Natural killer cell treated with Interleukin-12 subunit alpha and Interleukin-12 subunit beta and Interleukin-15 and Interleukin-18, amount 100 ng/mL, for 72 hours (primary cell): ENCODE measurements at places on chromosomes 1 and 21. TPM values are rescaled to one million over a fixed set of nuclear protein-coding genes. Genes with fewer than 3 reads are reported as not detected.

DNA sequence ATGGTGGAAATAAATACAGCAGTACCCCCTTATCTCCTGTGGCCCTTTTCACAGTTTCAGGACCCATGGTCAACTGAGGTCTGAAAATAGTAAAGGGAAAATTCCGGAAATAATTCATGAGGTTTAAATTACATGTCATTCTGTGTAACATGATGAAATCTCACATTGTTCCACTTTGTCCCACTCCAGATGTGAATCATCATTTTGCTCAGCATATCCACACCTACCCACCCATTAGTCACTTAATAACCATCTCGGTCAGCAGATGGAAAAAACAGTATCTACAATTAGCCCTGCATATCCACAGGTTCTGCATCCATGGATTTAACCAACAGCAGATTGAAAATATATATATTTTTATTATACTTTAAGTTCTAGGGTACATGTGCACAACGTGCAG, 86.9 kb upstream of the GORAB start:
- DNase-seq = no peak

The HSD3B2 gene
- total RNA-seq = not detected

GRCh38 chr21:25390701-25391100, 216.6 kb downstream of the MRPL39 start:
- no peak for DNase-seq

The DENND2D gene
- total RNA-seq = 118 TPM

DNA sequence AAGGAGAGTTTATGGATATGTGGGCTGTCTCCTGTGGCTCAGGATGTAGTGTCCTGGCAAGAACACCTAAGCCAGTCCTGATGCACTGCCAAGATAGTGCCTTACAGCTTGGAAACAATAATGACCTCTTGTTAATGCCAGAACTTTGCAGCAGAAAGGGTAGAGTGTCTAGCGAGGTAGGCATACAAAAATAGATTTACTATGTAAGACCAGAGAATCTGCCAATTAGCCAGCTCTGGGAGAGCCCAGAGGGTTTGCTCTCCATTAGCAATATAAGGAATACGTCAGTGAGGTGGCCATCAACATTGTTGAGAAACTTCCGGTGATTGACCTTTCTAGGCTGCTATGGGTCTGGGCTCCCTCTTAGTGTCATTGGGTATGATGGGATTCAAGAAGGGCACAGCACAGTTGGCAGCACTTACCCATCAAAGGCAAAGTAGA, 178.5 kb upstream of the GALNT2 start:
- no peak for DNase-seq

DNA sequence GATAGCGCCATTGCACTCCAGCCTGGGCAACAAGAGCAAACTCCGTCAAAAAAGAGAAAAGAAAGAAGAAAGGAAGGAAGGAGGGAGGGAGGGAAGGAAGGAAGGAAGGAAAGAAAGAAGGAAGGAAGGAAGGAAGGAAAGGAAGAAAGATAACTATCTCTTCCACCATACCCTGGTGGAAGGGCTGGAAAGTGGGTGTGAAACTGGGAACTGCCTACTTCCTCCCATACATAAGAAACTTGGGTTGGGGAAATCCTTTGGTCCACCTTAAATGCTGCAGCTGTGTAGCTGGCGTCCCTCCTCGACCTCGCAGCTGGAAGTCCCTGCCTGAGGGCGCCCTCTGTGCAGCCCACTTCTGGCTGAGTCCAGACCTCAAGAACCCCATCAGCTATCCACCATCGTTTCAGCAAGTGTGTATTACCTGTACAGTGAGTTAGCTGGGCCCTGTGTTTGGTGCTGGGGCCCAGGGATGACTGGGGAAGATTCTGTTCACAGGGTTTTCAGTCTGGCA, 4.6 kb upstream of the FAM167B start:
- DNase-seq = no peak

The BATF3 gene
- 137 TPM for total RNA-seq

The PCAT6 gene
- 1.4 TPM for total RNA-seq

The ARHGAP29 gene
- total RNA-seq = not detected

The ASAP3 gene
- not detected for total RNA-seq

GRCh38 chr1:59752556-59753414, 62.0 kb upstream of the HOOK1 start:
- no peak for DNase-seq

DNA sequence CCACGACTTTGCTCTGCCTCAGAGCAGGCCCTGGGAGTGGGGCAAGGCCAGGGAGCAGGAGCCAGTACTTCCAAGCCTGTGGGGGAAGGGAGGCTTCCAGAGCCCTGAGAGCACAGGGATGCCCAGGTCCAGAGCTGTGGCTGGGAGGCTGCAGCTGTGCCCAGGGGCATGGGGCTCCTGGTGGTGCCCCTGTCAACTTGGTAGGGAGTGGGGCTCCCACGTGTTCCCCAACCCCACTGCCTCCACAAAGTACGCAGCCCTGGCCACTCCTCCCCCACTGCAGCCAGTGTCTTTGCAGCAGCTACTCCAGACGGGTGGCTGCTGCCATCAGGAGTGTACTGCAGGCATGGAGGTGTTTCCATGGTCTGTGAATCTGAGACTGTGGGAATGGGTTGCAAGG, 294.1 kb upstream of the SNX7 start:
- no peak for DNase-seq

GRCh38 chr1:51032936-51033335, 62.9 kb downstream of the CDKN2C start:
- DNase-seq = no peak

- DNase-seq = no peak
Observed at GRCh38 chr1:9016455-9016854, 9.8 kb downstream of the SLC2A7 start.

The CFAP45 gene
- 0.38 TPM for total RNA-seq

DNA sequence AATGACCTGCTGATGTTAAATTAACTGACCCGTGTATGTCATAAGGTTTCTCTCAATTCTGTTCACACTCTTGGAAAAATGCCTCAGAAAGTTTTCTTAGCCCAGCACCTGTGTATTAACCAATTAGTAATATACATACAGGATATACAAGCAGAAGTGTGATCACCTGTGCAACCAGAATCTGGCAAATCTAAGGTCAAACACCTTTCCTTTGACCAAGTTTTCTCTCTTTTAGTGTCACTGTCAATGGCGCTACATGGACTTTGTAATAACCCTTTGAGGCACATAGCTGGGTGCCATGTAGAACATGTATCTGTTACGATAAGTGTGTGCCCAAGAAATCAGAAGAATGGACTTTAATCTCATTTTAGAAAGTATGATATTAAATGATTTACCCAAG, 1.1 kb downstream of the NCSTN start:
- DNase-seq = no peak

DNA sequence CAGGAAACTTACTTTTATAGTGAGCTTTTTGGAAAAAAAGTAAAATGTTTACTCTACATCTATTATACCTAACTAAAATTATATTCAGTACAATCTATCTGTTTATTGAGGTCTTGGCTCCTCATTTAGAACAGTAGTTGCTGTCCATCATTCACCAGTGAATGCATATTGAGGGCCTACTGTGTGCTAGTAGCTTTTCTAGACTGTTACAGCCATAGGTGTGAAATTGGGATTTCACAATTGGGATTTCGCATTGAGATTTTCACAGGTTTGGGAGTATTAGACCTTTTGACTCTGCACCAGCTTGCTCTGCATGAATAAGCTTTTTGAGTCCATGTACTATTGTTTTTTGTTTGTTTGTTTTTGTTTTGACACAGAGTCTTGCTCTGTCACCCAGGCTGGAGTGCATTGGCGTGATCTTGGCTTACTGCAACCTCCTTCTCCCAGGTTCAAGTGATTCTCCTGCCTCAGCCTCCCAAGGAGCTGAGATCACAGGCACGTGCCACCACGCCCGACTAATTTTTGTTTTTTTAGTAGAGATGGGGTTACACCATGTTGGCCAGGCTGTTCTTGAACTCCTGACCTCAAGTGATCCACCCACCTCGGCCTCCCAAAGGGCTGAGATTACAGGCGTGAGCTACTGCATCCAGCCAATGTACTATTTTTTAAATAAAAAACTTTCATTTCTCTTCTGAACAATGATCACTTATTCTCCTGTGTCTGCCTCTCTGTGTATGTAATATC, 47.2 kb upstream of the ERRFI1 start:
- no peak for DNase-seq

GRCh38 chr1:202694314-202694713, 15.9 kb downstream of the SYT2 start:
- DNase-seq = no peak

DNA sequence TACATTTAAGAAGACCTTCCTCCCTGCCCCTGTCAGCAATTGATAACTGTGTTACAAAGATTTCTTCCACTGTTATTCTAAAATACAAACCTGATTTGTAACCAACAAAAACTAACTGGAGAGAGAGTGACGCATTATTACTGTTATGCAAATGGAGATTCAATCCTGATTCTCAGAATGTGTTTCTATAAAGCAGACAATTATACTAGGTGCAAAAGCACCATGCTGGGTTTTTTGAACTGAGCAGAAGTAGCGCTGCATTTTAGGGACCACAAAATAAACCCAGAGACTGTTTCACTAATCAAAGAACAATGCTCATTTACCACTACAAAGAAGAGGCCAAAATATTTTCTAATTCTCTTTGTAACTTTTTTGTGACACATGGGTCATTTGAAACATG, 13.6 kb upstream of the GBP6 start:
- no peak for DNase-seq

The INKA2 gene
- not detected for total RNA-seq

- no peak for DNase-seq
Observed at GRCh38 chr1:208291923-208292711, 47.9 kb upstream of the PLXNA2 start.

The RXFP4 gene
- not detected for total RNA-seq

GRCh38 chr1:183733715-183734114, 71.2 kb upstream of the RGL1 start:
- DNase-seq = no peak

The LCE3E gene
- not detected for total RNA-seq

The DDX59 gene
- total RNA-seq = 24.3 TPM
